ENCODE measurements at places on chromosomes 11 and 22.

DNA sequence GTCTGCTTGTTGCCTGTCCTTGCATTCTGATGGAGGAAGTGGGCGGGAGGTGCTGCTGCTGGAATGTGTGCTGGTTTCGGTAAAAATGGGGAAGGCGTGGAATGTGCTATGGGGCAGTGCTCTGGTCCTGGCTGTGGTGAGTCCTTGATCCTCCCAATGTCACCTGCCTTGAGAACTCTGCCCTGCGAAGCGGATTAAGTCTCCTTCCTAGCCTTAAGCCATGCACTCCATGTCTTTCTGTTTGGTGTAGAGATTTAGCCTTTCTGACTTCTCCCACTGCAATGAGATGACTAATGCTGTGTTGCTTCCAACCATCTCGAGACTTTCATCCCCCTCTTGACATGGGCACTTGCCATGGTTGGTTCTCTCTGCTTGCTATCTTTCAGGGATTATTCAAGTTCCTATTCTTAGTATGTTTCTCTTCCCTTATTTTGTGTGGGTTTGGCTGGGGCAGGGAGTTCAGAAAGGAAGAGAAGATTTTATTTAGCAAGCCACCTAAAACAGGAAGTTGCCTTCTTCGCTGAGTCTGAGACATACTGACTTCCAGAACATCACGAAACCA, 687.9 kb downstream of the NTM start:
- no peak for DNase-seq

DNA sequence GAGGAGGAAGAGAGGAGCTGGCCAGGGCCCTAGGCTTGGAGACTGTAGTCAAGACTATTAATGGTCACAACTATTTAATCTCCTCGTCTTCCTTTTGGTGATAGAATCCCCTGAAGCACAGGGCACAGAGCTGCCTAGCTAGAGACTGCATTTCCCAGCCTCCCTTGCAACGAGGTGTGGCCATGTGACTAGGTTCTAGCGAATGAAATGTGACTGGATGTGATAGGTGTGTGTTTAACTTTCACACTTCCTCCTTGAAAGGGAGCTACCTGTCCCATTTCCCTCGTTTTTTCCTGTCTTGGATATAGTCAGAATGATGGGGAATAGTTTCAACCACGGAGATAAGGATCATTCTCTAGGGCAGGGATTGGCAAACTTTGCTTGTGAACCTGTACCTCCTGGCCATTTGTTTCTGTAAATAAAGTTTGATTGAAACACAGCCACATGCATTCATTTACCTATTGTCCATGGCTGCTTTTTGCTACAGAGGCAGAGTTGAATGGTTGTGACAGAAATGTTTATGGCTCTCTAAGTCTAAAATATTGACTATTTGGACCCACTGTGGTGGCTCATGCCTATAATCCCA, 313.5 kb downstream of the MIAT start:
- no peak for DNase-seq

DNA sequence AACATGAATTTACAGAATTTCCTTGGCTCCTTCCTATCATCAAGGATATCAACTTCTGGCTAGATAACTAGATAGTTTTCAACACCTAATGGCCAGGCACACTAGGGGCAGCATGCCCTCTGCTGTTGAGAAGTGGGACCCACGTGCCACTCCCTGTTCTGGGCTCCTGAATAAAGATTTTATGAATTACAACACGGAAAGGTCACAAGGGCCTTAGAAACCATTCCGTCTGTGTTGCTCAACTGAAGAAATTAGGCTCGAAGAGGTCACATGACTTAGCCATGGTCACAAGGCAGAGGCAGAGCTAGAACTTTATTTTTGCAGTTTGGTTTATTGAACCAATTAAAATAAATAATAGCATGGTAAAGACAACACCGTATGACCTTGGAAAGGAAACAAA, 36.0 kb downstream of the PRCP start:
- no peak for DNase-seq

DNA sequence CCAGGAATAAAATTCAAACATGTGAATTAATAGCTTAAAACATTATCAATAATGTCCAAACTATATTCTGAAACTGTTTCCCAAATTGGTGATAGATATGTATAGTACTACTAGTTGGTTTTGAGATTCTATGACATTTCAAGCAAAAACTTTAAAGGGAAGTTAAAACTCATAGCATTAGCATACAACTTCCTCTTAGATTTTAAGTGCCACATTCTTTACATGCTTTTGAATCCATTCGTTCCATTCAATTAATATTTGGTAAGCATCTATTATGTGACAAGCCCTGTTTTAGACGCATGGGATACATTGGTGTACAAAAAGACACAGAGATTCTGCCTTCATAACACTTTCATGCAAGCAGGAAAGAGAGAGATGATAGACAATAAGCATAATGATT, 8.9 kb downstream of the PATL1 start:
- DNase-seq: no peak

DNA sequence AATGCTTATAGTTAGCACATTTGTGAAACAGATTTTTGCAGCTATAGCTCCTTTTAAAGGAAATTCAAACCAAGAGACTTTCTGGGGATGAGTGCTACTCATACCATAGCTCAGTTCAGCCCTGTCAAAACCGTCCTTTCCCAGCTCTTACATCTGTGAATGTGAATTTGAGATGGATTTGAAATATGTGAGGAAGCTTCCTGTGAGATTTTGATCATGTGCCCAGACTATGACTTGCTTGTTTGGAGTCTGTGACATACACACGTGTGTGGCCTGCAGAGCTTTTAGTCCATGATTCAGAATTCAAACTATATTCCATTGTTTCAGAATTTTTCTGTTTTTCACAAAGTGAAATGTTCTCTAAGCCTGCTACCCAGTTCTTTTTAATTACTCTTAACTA, 4.4 kb upstream of the MMP1 start:
- no peak for DNase-seq

DNA sequence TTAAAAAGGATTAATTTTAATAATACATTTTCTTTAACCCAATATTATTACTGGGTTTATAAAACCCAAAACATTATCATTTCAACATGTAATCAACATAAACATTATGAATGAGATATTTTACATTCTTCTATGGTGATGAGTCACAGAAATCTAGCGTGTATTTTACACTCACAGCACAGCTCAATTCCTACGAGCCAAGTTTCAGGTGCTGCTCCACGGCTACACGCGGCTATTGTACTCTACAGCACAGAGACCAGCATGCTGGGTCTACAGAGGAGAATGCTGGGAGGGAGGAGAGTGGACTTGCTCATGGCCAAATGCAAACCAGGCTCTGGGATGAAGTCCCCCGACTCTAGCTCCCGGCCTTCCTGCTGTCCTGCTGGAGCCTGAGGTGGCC, 72.0 kb upstream of the LMO1 start:
- no peak for DNase-seq

DNA sequence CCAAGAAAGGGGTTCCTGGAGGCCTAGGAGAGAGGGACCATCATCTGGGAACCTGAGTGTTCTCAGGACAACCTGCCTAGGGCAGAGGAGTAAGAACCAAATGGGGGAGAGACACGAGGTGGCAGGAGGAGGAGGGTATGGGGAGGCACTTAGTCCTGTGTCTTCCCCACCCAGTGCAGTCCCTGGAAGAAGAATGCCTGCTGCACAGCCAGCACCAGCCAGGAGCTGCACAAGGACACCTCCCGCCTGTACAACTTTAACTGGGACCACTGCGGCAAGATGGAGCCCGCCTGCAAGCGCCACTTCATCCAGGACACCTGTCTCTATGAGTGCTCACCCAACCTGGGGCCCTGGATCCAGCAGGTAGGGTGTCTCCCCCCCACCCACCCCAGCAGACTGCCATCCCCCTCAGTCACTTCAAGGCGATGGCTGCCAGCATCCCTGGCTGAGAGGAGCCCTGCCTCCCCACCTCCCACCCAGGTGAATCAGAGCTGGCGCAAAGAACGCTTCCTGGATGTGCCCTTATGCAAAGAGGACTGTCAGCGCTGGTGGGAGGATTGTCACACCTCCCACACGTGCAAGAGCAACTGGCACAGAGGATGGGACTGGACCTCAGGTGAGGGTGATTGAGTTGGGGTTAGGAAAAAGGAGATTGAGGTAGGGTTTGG, 3.7 kb upstream of the INPPL1 start:
- no peak for DNase-seq

DNA sequence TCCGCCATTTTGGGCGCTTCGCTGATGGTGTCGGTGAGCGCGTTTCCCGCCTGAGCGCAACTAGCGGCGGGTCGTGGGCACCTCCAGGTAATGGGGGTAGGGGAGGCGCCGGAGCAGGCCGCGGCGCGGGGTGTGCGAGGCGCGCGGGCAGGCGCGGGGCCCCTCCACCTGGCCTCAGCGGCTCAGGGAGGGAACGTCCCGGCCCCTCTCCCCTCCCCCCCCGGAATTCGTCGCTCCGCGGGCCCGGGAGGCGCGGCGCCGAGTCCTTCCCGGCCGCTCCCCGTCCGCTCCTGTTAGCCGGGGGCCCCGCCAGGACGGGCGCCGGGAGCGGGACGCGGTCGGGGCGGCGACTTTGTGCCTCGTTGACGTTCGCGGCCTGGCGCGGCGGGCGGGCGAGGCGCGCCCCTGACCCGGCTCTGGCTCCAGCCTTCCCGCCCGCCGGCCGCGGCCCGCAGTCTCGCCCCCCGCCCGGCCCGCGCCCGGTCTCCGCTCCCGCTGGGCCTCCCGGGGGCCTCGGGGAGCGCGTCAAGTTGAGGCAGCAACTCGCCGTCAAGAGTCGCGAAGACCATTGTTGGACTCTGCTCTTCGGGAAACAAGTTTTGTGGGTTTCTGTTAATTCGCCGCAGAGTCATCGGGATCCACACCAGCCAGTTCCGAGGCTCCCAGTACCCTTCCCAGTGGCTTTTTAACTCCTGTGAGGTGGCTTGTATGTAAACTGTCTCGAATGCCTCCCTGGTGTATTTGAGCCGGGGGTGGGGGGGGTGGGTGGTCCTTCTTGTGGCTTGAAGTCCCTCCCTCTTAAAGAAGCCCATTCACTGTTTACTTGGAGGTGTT, at the start of gene PPP6R3:
TSS of gene PPP6R3 (plus strand) at position 12 of the 834 bp plus-strand sequence. CDS start 76,913 bp downstream, outside the sequence.
- no peak for DNase-seq

DNA sequence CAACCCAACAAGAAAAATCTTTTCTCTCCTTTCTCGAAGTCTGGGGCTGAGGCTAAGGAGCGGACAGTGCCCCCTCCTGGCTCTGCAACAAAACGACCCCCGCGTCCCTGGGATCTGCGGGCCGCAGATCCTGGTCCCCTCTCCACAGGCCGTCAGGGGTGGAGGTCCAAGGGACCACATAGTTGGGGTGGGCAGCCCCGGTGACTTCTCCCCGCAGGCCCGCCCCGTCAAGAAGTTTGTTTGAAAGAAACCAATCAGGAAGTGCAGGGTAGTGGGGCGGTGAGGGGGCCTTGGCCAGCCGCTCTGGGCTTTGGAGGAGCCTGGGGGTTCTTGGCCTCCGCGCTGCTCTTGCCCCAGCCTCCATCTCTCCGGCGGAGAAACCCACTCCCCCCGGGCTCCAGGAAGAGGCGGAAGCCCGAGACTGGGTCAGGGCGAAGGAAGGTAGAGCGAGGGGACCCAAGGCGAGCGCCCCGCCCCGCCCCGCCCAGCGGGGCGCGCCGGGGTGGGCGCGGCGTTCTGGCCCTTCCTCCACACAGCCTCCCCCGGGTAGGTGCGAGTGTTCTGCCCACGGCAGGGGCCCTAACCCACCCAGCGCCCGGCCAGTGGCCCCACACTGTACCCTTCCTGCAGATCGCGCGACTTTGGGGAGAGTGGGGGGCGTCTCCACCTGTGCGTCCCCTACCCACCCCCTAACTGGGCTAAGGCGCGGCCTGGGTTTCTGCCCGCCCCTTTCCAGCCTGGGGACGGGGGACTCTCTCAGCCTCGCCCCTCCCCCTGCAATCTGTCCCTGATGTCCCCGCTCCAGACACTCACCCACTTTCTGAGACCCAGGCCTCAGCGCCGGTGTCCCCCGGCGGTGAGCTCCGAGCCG, 1.3 kb downstream of the TP53I11 start:
- no peak for DNase-seq

DNA sequence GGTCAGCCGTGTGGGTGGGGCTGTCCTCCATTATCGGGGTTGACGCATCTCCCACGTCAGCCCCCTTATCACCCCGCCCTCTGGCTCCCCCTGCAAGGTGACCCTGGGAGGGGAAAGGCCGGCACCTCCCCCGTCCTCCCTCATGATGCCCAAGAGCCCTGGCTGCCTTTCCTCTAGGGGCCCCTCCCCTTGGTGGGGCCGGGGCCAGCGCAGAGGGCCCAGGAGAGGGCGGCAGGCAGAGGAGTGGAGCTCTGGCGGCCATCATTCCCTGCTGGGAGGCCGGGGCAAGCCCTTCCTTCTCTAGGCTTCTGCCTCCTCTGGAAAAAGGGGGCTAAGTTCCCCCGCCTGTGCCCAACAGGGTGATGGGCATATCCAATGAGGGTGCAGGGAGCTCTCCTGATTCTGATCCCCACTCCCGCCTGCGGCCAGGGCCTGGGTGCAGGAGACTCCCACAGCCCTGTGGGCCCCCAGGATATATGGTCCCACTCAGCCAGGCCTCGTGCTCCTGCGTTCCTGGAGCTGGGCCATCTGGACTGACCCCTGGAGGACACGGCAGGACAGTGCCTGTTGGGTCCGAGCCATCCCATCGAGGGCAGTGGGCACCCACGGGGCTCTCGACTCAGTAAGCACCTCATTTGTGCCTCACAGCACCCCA, 12.3 kb downstream of the MYRF start:
- no peak for DNase-seq

- DNase-seq: no peak
Observed at GRCh38 chr22:50714631-50715179, 23.3 kb upstream of the ACR start.

GRCh38 chr22:49178246-49179005, 649.2 kb downstream of the BRD1 start:
- no peak for DNase-seq

- DNase-seq: no peak
Observed at GRCh38 chr22:20758688-20759087, 15.2 kb upstream of the SERPIND1 start.

DNA sequence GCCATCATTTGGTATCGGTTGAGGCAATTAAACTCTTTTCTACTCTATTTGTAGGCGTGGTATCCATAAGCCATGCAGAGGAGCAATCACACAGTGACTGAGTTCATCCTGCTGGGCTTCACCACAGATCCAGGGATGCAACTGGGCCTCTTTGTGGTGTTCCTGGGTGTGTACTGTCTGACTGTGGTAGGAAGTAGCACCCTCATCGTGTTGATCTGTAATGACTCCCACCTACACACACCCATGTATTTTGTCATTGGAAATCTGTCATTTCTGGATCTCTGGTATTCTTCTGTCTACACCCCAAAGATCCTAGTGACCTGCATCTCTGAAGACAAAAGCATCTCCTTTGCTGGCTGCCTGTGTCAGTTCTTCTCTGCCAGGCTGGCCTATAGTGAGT, 8.4 kb downstream of the OR9G4 start:
- DNase-seq: no peak

DNA sequence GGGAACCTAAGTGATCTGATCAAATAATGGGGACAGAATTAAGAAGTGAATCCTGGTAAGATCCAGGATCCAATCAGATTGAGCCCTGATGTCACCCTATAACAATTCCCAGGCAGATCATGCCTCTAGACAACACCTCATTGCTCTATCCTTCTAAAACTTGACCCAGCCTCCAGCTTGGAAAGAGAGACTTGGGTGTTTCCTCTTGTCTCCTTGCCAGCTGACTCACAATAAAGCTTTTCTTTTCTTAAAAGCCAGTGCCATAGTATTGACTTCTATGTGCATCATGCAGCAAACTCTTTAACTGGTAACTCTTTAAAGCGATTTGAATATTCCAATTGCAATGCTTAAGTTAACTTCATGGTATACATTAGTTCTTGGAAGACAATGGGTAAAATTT, 109.6 kb upstream of the CHORDC1 start:
- no peak for DNase-seq

Data from activated T-helper 2 cell treated with anti-CD3 and anti-CD28 coated beads, Interferon-gamma antibody, Interleukin-2, Interleukin-4, amounts not matched to agents 10 μg/mL and 5 μg/mL and 100 μg/mL, durations not matched to agents 14 hours and 24 hours and 36 hours (primary cell).